NCI-H446 treated with DMSO at 0.1 percent for 48 hours (cell line): ENCODE measurements at places on chromosomes 2 and 18.
A peak's percentile ranks its signal among the peaks of the same experiment; 100 is the strongest.

DNA sequence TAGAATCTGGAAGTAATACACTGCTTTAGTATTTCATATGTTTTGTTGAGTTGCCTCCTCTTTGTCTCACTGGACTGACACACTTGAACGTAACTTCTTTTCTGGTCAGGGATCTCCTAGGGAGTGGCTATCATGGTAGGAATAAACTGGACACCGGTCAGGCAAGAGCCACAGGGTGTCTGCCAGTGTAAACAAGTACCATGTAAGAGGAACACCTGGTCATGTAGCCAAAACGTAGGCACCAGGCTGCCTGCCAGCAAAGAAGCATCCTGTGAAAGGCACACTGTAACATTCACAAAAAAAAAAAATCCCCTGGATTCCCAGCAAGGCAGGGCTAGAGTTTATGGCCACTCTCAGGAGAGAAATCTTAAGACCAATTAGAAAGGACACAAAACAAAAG lies 372.8 kb upstream of the RND3 start:
- DNase-seq = no peak

DNA sequence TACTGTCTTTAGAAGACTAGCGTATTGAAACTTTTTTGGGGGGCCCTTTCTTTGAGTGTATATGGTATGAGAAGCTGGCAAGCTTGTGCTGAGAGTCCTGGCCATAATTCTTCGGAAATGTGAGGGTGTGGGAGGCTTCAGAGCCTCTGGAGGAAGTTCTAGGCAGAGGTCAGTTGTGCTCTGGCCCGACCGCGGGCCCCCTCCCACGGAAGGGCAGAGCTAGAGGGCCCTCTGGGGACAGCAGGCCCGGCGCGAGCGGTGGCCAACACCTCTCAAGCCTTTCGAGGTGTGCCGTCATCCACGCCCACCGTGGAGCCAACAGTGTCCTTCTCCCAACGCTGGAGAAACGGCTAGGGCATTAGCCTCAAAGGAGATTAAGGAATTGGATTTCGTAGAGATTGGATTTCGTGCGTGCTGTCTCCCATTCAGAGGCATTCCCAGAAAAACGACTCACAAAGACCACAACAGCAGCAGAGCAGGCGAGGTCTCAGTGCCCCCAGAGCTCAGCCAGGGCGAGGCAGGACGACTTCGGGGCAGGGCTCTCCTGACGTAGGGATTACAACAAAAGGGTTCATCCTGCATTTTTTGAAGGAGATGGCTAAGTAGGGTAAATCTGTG lies 2.2 kb upstream of the MTCL1 start:
- no peak for DNase-seq

DNA sequence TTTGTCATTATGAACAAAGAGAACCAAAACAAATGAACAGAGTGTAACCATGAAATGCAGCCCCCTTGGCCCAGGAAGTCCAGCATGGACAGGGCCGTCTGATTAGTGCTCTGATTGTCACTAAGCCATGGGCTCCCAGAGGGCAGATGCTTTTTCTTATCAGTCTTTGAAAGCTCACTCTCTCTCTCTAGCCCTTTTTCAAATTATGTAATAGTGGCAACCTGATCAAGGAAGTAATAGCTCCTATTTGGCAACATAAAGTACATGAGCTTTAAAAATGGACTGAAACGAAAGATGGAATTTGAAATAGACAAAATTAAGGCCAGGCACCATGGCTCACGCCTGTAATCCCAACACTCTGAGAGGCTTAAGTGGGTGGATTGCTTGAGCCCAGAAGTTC lies 32.4 kb upstream of the EPG5 start:
- DNase-seq = no peak

DNA sequence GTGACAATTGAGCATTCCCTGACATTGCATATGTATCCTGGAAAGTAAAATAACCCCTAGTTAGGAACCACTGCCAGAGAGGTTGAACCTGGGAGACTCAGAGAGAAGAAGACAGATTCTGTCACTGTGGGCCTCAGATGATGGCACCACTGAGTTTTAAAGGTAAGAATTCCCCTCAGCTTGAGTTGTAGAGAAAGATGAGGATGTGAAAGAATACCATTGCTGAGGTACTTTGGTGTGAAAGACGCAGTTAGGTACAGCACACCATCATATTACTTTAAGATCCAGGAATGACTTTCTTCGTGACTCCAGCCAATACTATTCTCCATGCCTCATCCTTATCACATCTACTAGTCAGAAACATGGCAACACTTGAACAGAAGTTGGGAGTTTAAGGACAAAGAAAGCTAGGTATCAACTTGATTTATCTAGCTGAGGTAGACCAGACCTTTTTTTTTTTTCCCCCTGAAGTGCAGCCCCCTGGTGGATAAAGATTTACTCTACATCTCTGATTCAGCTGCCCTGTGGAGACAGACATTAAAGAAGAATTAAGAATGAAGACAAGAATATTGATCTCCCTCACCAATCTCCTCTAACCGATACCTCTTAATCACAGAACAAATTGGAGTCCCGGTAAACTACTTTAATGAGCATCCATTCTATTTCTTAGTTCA lies 630.5 kb upstream of the FANCL start:
- no peak for DNase-seq

GRCh38 chr2:231687133-231687852 lies 21.0 kb upstream of the PTMA start:
- no peak for DNase-seq

DNA sequence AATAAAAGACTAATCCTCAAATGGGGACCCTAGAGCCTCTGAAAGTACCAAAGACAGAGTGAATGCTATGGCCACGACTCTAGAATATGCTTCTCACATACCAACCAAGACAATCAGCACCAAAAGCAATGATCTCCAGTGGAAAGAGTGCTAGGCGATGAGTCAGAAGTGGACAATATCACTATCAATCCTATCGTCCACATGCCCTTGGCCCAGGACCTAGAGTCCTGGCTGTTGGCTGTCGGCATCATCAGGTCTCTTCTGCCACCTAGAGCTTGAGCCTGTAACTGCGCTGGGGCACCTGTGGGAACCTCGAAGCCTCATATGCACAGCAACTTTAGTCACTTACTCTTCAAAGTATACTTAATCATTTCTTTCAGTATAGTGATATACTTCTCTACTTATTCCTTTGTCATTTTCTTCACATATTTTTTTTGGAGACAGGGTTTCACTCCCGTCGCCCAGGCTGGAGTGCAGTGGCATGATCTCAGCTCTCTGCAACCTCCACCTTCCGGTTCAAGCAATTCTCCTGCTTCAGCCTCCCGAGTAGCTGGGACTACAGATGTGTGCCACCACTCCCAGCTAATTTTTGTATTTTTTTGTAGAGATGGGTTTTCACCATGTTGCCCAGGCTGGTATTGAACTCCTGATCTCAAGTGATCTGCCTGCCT lies 29.7 kb downstream of the NOL10 start:
- DNase-seq = no peak

DNA sequence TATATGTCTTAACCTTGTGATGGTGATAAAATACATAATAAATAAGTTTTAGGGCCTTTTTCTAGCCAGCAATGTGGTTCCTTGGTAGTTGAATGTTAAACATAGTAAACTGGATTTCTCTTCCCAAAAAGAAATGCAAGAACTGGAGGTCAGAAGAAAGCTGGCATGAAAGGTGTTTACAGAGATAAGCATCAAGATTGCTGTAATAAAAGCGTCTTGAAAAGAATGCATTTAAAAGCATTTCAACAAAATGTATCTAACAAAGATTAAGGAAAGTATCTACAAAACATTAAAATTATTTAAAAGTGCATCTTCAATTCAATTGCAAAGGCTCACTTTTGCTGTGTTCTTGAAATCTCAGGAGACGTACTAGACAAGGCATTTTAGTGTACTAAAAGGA lies 419.0 kb downstream of the ERBB4 start:
- no peak for DNase-seq

GRCh38 chr2:151336863-151337371 lies 20.5 kb upstream of the TNFAIP6 start:
- DNase-seq = peak; percentile 81

DNA sequence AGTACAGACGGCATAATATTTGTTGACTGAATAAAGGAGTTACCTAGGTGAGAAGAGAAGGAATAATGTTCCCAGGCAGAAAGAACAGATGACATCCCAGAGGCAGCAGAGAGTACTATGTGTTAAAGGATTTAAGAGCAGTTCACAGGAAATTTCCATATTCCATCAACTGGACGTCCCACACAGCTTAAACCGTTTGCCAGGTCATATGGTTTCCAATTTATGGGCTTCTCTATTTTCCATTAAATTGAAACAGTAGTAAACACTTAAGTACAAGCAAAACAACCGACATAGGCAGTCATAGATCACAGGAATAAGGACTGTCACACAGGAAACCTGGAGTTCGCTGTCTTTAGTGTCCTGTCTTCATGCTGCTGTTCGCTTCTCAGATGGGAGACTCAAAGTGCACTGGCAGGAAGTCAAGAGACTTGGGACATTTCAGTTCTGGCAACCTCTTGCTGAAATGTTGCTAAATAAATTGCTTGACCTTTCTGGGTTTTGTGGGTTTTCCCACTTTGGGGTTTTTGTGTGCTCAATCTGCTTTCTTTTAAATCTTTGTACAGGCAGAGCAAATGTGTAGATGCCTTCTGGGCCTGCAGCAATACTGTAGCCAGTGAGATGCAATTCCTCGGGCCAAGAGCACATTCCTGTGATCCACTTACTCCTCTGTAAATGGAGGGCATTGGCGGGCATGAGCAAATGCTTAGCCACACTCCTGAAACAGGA lies 5.8 kb upstream of the PIEZO2 start:
- no peak for DNase-seq

DNA sequence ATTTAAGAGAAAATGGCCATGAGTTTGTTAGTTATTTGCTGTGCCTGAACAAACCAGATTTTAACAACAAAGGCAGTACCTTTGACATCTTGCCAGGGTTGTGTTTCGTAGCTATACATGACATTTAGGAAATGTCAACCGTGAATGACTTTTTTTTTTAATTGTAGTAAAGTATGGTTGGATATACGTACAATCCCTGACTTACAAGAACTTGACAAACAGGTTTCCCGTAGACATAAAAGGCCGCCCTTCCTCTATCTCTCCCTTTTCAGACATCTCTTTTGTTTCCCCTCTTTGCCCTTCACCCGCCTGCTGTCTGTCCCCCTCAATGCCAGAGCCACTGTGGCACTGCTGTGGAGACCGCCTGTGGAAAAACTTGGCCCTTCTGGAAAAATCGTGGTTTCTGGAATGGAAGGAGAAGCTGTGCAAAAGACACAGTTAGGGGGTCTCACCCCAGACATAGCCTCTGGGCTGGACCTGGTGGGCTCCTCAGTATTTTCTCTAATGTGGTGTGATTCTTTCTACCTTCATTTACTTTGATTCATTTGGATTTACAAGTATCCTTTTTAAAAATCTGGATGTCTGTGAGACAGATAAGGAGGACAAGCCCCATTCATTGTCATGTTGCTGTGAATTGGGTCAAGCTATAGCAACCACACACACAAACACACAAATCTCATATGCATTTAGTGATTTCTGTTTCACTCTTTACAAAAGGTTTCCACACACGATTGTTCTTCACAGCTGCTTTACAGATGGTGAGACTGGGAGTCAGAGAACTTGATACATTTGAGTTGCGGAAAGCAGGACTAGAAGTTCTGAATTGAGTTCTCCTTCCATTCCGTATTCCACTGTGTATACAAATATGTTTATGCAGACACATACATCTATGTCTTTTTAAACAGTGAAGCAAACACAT lies 48.6 kb downstream of the SPATS2L start:
- DNase-seq = no peak

DNA sequence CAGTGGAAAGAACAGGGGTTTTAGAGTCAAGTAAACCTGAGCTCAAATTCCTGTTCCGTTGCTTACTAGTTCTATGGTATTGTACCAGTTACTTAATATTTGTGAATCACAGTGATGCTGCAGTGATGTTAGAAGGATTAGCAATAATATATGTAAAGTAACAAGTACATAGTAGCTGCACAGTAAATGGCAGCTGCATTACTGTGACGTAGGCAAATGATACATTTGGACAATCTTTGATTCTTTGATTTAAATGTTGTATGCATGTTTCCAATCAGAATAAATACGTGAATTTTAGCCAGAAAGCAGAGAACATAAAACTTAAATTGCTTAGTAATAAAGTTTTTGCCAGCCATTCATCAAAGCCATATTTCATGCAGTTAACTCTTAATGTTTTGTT lies 243.0 kb downstream of the ERBB4 start:
- DNase-seq = no peak

DNA sequence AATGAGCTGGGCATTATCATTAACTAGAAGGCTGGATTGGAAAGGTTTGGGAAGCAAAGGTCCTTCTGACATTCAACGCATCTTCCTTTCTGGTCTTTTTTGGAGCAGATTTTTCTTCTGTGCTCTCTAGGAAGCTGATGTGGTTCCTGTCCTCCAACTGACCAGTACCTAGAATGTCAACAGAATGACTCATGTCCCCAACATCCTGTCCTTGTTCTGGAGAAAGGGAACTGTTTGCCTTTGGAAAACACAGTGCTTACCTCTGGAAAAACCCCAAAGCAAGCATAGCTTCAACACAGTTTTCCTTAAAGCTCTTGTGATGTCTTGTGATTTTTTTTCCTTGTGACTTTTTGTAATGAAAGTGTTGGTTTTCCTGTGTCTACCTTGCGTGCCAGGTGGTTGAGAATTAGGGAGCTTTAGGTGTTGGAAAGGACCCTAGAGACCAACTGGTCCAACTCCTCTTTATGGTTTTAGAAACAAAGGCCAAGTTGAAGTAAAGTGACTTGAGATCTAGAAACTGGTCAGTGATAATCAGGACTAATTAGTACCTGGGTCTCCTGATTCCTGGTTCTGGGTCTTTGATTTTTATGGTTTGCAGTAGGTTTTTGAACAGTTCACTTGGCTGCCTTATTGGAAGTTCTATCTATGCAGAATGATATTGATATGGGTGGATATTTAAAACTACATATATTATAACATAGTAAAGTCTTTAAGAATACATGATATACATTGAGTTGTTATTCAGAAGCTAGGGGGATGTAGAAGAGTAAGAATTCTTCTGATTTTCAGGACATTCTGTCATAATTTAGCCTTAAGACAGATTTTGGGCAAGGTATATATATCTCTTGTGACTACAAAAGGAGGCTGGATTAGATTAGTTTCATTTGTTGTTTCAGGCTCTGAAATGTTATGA lies 70.5 kb downstream of the FMNL2 start:
- no peak for DNase-seq

- no peak for DNase-seq
Measured at GRCh38 chr2:197294260-197294659, 16.3 kb downstream of the ANKRD44 start.
